ENCODE measurements at places on chromosomes 3 and 15.

DNA sequence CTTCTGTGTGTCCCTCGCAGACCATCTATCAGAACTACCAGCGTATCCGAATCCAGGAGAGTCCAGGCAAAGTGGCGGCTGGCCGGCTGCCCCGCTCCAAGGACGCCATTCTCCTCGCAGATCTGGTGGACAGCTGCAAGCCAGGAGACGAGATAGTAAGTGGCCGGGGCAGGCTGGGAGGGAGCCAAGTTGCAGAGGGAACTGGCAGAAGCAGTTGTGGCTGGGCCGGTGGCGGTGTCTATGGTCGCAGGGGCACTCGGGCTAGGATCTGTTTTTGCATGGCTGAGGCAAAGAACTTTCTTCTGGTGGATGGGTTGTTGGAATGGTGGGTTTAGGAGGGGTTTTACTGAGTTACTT is 10.1 kb downstream of the MCM2 start:
- DNase-seq = no peak

DNA sequence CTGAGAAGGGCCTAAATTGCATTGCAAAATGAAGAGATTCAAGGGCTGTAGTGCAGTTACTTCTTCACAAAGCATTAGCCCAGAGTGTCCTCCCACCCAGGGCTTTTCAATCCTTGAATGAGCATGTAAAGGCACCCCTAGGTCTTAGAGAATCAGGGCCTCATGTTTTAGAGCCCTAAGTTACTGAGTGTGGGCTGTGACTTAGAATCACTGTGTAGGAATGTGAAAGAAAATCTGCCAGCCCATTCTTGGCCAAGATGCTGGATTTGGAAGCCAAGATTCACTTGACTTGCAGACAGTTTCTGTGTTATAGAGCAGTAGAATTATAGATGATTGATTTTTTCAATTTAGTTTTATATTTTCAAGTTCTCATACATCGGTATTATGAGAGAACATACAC is 153.2 kb downstream of the MYRIP start:
- no peak for DNase-seq

DNA sequence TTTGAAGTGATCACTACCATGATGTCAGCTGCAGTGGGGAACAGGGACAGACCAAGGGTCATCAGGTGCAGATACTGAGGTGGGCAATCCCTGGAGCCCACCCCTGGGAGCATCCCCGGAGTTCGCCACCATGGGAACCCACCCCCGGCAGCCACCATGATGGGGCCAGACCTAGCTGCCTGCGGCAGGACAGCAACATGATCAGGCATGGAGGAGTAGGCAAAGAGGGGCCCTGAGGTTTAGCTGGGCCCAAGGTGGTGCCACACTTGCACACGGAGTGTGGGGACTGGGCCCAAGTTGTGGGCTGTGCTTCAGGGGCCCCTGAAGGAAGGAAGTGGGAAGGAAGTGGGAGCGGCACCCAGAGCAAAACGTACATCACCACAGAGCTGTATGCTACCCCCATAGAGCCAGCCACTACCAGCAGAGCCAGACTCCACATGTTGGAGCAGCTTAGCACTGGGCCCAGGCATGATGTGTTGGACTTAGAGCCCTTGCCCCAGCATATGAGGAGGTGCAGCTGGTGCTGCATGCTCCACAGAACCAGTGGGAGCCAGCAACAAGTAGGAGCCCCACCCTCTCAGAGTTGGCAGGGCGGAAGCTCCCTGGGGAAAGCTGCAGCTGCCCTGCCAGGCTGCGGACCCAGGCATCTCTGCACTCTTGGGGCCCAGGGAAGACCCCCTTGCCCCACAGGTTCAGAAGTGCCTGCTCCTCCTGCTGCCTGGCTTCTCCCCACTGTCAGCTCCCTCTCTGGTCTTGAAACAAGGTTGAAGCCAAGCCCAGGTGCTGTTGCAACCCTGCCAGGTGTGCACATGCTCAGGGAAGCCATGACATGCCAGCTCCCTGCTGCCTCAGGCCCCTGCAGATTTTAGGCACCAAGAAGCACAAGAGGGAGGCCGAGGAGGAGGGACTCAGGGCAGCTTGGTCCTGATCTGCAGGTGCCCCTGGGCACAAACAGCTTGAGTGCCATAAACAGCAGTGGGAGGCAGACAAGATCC is 515.3 kb downstream of the ZBBX start:
- DNase-seq = no peak

- DNase-seq = no peak
Observed at GRCh38 chr3:129061888-129062834, 1.6 kb downstream of the GP9 start.

DNA sequence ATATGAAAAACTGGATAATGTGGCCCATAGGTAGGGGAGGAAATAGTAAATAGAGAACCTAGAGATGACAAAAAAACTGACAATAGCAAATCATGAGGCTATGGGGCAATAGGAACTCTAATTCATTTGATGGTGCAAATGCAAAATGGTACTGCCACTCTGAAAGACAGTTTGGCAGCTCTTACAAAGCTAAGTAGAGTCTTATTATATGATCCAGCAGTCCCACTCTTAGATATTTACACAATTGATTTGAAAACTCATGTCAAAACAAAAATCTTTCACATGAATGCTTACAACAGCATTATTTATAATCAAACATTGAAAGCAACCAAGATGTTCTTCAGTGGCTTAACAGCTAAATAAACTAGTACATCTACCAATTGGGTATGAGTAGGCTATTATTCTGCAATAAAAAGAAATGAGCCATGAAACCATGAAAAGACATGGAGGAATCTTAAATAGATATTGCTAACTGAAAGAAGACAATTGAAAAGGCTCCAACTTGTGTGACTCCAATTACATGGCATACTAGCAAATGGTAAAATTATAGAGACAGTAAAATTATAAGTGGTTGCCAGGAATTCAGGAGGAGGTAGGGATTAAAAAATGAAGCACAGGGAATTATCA is 321.8 kb upstream of the STAC start:
- peak; percentile 70 for DNase-seq

GRCh38 chr3:55487381-55488241 is 505 bp upstream of the WNT5A start:
- no peak for DNase-seq

- DNase-seq = no peak
Observed at GRCh38 chr3:72768006-72768441, 80.2 kb downstream of the SHQ1 start.

DNA sequence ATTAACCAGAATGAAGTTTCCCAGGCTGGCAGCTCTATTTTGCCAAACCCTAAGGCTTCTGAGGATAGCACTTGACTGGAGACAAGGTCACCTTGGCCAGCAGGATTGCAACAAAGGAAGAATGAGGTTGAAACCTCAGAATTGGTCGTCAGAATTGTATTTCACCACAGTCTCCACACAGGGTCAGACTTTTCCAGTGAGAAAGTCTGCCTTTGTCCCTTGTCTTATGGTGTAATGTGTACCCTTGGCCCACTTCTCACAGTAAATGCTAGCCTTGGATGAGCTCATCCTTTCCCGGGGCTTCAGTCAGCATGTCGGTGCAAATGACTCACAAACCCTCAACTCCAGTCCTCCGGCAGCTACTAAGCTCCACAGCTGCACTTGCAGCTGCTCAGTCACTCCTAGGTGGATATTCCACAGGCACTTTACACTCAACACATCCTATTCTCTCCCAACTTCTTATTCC is 19.7 kb downstream of the SSR3 start:
- no peak for DNase-seq

GRCh38 chr3:5787861-5788488 is 600.5 kb downstream of the EDEM1 start:
- no peak for DNase-seq

Data from NCI-H1105 (cell line).